ENCODE measurements at places on chromosomes 3 and 15.

- no peak for DNase-seq
These were observed 117.9 kb downstream of the TLE3 start for GRCh38 chr15:69979783-69980182.

GRCh38 chr15:74171965-74172541, 1.5 kb upstream of the ISLR start:
- DNase-seq = no peak

- DNase-seq = no peak
These were observed 25.4 kb upstream of the CDV3 start for GRCh38 chr3:133548090-133548489.

DNA sequence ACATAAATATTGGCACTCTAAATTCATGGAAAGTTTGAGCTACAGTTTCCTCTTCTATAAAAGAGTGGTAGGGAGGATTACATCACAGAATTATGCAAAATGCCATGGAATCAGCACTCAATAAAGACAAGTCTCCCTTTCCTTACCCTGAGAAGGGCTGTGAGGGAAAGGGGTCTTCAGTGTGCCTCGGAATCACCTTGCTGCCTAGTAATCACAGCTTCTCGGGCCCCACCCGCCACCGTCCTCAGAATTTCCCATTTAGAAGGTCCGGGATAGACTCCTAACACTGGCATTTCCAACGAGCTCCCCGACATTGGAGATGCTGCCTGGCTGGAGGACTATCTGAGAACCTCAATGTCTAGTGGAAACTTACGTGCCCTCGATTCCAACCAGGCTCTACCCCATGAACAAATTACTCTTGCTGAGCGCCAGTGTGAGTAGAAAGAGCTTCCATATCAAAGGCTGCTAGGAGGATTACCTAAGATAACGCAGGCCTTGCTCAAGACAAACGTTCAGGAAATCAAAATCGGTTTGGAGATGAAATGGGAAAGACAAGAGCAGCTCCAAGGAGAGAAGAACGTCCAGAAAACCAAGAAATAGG, 92.1 kb upstream of the CHD2 start:
- DNase-seq = no peak

- DNase-seq = no peak
These were observed 350.5 kb downstream of the EPHB1 start for GRCh38 chr3:135145581-135145980.

DNA sequence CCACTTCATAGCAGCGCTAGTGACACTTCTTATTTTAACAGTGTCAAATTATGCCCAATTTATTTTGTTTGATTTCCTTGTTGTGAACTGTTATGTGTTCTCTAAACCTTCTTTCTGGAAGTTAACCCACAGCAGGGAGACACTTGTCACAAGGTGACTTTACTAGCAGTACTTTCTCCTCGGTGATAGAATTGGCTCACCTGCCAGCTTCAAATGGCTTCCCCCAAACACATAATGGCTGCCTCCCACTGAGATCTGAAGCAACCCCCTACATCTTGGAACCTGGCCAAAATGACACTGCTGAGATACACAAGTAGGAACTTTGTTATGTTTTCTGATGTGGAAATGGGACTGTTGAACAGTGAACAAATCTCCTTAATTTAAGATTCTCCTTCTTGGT, 238.8 kb upstream of the DPH6 start:
- no peak for DNase-seq

DNA sequence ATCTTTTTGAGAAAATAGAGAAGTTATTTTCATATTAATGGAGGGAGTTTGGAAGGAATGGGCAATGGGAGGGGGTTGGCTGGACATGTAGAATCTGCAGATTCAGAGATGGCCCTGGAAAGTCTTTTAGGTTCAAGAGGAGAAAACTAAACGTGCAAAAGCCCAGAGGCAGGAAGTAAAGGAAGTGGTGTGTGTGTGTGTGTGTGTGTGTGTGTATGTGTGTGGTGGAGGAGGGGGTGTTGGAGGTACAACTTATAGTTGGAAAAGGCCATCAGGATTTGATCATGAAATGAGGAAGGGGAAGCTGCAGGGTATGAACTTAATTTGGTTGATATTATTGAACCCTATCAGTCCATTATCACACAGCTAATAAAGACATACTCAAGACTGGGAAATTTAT, 5.6 kb upstream of the LPP start:
- DNase-seq = no peak

DNA sequence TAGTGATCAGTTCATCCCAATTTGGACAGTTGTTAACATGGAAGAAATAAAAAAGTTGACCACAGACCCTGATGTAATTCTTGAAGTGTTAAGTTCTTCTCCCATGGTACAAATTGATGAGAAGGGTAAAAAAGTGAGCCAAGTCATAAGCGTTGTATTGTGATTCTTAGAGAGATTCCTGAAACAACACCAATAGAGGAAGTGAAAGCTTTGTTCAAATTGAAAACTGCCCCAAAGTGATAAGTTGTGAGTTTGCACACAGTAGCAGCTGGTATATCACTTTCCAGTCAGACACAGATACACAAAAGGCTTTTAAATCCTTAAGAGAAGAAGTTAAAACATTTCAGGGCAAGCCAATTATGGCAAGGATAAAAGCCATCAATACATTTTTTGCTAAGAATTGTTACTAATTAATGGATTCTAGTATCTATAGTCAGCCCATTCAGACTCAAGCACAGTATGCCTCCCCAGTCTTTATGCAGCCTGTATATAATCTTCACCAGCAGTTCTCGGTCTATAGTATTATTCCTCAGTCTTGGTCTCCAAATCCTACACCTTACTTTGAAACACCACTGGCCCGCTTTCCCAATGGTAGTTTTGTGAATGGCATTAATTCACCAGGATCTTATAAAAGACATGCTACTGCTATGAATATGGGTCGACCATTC, 38.2 kb downstream of the CDIN1 start:
- no peak for DNase-seq

DNA sequence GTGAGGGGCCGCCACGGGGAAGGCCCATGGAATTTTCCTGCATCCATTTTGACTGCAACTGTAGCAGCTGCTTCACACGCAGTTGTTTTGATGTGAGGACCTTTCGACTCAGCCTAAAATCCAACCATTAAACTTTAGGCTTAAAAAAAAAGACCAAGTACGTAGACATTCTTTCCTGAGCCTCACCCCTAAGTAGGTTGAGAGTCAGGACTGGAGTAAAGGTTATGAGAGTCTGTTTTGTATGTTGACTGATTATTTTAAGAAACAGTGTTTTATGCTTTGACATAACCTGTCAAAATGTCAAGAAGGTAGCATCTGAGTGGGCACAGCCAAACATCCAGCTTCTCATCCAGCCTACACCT, 45.7 kb upstream of the AMOTL2 start:
- no peak for DNase-seq

DNA sequence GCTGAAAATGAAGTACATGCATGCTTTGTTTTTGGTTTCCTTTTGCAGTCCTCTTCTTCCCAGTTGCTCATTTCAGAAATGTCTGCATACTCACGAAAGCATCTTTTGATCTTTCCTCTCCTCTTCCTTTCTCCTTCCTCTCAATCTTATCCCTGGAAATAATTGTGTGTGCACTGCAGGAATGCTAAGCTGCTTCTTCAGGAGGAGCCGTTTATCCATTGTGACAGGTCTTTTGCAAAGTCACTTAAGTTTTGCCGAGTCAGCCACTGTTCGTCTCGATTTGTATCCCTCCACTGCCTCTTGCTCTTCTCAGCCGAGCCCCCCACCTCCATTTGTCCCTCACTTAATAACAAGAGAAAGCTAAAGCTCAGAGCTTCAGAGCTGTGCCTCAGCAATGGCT, 597.6 kb downstream of the AGBL1 start:
- DNase-seq = no peak

DNA sequence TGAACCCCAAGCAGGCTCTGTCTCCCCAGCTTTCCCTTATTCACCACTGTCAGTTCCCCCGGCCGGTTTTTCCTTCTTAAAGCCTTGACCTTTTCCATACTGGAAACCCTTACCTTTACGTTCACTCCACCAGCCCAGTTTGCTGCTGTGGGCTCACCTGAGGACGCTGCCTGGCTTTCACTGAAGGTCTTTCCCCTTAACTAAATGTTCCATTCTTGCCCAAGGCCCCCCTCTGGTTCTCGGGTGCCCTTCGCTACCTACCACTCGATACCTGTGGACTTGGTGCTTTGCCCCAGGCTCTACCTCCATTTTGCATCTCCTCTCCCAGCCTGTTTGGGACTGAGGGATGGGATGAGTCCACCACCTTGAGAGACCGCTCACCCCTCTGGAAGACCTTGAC, 851 bp downstream of the AP2M1 start:
- no peak for DNase-seq

GRCh38 chr3:71584394-71585011, 975 bp upstream of the FOXP1 start:
- peak; percentile 20 for DNase-seq

DNA sequence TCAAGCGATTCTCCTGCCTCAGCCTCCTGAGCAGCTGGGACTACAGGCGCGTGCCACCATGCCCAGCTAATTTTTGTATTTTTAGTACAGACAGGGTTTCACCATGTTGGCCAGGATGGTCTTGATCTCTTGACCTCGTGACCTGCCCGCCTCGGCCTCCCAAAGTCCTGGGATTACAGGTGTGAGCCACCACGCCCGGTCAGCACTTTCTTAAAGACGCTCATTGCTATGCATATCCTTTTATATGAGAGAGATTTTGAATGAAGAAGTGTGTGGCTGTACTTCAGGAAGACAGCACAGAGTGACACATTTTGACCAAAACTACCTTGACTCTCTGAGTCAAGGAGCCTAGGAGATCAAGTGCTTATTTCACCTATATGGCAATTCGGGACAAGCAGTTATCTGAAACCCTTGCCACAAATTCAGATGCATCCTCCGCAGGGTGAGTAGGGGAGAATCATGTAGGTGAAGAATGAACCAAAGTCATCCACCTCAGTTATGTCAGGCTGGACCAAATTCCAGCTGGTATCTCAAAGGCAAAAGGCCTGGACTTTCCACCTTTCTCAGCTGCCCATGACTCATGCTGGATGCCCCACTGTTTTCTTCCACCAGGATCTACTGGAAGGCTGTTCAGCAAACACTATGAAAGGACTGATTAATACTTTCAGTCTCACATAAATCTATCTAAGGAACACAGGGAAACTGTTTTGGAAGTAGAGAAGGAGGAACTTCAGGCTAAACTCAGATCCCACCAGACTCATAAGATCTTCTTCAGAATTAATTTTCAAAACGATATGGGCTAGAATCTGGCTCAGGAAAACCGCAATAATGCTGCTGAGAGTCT, 31.9 kb downstream of the SUSD5 start:
- DNase-seq = no peak

- DNase-seq = no peak
These were observed 271.5 kb downstream of the TLE3 start for GRCh38 chr15:69825941-69826818.

DNA sequence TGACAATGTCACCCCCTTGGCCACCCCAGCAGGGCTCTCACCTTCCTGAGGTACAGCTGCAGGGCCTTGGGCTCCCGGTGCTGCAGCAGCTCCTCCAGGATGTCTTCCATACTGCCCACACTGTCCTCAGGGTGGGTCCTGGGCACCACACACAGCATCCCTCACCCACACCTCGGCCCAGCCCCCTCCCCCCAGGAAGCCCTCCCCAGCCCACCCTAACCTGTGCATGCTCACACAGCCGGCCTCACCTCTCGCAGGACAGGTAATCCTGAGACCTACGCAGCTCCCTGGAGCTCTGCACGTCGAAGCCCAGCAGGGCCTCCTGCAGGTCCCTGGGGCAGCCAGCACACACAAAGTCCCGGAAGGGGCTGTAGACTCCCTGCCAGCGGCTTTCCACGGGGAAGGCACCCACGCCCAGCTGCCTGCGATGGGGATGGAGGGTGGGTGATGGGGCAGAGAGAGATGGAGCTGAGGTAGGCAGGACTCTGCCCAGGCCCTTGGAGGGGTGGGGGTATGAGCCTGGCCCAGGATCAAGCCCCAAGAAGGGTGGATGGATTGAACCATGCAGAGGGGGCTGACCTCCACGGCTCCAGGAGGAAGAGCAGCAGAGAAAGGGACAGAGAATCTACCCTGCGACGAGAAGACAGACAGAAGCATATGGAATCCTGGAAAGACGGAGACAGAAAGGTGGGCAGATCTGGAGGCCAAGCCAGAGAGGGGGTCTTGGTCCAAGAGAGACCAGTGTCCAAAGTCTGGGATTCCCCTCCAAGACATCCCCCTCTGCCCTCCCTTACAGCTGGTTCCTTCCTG, 16.7 kb downstream of the ALS2CL start:
- DNase-seq = no peak

GRCh38 chr15:84760219-84760618, 11.8 kb downstream of the ZNF592 start:
- no peak for DNase-seq

GRCh38 chr3:32880225-32880624, 62.4 kb downstream of the TRIM71 start:
- DNase-seq = no peak

DNA sequence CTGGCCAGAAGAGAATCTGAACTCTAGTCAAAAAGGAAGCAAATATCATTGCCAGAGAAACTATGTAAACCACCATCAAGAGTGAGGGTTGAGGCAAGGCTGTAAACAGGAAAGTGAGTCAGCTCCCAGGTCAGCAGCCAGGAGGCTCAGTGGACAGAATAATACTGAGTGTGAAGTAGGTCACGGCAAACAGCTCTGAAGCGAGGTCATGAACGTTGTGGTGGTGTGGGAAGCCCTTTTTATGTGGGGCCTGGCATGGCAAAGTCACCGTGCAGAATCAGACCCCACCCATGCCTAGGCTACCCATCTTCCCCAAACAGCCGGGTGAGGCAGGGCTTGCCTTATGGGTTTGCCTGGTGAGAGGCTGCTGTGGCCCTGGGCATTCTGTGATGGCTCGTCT, 43.9 kb downstream of the THBS1 start:
- DNase-seq = no peak

- no peak for DNase-seq
These were observed 162.6 kb downstream of the P2RY1 start for GRCh38 chr3:152997526-152997925.

DNA sequence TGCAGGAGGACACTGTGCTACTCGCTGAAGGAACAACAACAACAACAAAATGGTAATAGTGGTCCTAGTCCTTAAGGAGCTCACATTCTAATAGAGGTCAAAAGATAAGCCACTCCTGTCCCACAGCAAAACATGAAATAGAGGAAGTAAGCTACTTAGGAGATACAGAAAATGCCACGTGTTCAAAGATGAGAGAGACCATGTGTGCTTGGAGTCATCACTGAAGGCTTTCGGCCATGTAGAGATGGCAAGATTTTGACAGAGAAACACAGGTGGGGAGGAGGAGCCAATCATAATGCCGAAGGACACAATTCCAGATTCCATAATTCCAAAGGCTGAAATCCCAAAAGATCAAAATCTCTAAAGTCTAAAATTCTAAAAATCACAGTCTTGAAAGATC, 24.8 kb upstream of the RIOX2 start:
- DNase-seq = no peak

- no peak for DNase-seq
These were observed 200.8 kb downstream of the KLHL25 start for GRCh38 chr15:85593809-85594445.

GRCh38 chr15:33154351-33155166, 40.0 kb downstream of the FMN1 start:
- no peak for DNase-seq

- no peak for DNase-seq
These were observed 234.0 kb downstream of the MYRIP start for GRCh38 chr3:40043444-40043755.

- no peak for DNase-seq
These were observed 9.3 kb downstream of the EIF4G1 start for GRCh38 chr3:184323696-184324095.

- DNase-seq = no peak
These were observed 69.9 kb downstream of the RGMA start for GRCh38 chr15:93019090-93019489.

GRCh38 chr15:37093480-37094332, 6.6 kb downstream of the MEIS2 start:
- no peak for DNase-seq

GRCh38 chr15:63483521-63484371, 20.6 kb upstream of the USP3 start:
- DNase-seq = no peak
